ENCODE measurements at places on chromosomes 2 and 18.

DNA sequence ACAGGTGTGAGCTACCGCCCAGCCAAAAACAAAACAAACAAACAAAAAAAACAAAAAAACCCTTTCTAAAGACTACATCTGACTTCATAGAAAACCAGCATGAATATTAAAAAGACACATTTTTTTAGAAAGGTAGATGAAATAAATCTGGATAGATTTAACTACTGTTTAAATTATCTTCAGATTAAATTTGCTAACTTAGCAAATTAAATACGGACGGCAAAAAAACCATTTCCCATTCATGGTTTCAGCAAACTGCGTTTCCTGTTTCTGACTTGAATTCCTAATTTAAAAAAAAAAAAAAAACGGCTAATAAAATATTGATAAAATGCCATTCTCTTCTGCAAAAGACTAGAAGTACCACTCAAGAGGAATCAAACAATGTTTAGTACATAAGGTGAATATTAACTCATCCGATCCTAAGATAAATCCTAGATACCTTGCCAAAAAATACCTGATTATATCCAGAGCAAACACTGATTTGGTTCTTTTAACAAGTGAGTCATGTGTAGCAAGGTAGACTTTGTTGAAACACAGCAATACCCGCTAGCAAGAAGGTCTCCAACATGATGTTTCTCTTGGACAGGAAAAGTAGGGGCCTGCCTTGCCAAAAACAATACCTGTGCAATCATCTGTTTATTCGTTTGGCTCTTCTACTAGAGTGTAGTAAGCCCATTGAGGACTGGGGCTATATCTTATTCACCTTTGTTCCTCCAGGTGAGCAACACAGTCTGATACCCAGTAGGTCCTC lies 96.2 kb downstream of the BARD1 start:
- DNase-seq: no peak

DNA sequence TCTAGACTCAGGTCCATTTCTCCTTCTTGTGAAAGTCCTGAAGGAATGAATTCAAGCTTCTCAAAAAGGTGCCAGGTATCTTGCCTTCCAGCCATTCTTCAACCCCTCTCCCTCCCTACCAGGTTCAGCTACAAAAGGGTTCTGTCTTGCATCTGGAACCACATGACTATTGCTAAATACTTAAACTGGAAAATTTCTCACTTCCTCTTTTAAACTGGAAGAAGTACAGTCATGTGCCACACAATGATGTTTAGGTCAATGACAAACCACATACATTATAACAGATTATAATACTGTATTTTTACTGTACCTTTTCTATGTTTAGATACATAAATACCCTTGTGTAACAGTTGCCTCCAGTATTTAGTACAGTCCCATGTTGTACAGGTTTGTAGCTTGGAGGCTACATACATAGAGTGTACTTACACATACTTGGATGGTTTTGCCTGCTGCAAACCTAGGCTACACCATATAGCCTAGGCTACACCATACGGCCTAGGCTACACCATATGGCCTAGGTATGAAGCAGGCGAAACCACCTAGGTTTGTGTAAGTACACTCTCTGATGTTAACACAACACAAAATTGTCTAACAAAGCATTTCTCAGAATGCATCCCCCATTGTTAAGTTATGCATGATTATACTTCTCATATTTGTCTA lies 142.0 kb upstream of the DNMT3A start:
- DNase-seq: no peak

- no peak for DNase-seq
These were observed 52.0 kb downstream of the DCC start for GRCh38 chr18:52391810-52392559.

DNA sequence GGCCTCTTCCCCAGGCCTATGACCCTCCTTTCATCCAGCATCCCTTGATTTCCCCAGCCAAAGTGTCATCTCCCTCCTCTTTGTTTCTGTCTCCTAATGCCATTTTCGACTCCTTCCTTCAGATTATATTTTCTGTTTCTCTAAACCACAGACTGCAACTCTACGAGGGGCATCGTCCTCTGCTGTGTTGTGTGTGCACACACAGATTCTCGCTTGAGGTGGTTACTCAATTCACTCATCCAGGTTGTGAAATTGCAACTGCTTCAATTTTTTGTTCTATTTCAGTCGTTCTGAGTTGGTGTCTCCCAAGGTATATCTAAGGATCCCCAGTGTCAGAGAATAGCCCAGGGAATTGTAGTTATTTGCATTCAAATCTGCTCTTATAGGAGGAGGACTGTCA lies 113.5 kb upstream of the NDUFV2 start:
- no peak for DNase-seq

DNA sequence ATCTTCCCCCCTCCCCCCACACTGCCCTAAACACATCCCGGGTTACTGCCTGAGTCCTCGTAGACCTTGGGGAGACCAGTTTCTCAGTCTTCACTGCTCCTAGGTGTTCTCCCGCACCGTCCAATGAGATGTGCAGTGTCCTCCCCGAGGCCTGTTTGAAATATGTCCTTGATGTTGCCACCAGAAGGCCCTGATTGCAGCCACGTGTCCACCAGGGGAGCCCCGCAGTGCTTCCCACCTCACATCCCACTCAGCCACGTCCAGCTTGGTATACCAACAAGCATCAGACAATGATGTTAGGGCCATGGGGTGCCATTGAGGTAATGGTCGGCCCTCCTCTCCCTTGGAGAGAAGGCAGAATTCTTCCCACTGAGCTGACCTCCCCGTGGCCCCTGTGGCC lies 38.7 kb downstream of the TCF7L1 start:
- no peak for DNase-seq

DNA sequence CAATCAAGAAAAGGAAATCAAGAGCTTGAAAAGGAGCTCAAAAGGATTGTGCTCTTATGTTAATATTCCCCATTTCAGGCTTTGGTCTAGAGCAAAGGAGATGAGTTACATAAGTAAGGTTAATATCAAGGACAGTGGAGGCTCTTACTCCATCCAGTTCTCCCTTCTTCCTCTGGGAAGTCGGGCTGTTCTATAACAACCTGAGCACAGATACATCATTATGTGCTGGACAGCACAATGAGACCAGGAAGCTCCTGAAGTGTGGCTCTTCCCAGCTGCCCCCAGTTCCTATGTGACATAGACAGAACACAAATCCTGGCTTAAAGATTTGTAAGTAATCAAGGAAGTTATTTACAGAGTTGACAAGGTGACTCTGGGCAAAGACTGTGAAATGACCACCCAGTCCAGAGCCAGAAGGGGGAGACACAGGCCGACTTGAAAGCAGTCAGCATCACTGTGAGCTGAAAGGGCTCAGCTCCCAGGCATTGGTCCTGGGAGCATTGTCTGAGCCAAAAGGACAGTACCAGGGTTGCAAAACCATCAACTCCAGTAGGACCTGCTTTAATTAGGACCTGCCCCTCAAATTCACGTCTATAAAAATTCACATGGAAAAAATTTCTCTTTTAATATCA lies 917.6 kb upstream of the ACVR2A start:
- no peak for DNase-seq

DNA sequence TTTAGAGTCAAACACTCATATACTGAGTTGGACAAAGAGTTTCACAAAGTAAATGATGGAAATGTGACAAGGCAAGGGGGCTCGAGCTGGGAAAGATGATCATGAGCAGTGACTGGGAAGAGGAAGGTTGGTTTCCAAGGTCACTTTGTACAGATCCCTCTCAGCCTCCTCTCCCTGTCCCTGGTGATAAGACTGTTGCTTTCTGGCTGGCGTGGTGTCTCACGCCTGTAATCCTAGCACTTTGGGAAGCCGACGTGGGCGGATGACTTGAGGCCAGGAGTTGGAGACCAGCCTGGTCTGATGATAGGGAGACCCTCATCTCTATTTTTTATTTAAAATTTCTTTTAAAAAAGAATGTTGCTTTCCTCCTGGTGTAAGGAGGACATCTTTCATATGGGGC lies 86.6 kb upstream of the STPG4 start:
- DNase-seq: no peak

- no peak for DNase-seq
These were observed 79.8 kb downstream of the MAPK4 start for GRCh38 chr18:50639711-50640110.

GRCh38 chr2:128164311-128164710 lies 73.3 kb downstream of the UGGT1 start:
- no peak for DNase-seq

- peak; percentile 68 for DNase-seq
These were observed 38.1 kb upstream of the B4GALT6 start for GRCh38 chr18:31722369-31722957.

DNA sequence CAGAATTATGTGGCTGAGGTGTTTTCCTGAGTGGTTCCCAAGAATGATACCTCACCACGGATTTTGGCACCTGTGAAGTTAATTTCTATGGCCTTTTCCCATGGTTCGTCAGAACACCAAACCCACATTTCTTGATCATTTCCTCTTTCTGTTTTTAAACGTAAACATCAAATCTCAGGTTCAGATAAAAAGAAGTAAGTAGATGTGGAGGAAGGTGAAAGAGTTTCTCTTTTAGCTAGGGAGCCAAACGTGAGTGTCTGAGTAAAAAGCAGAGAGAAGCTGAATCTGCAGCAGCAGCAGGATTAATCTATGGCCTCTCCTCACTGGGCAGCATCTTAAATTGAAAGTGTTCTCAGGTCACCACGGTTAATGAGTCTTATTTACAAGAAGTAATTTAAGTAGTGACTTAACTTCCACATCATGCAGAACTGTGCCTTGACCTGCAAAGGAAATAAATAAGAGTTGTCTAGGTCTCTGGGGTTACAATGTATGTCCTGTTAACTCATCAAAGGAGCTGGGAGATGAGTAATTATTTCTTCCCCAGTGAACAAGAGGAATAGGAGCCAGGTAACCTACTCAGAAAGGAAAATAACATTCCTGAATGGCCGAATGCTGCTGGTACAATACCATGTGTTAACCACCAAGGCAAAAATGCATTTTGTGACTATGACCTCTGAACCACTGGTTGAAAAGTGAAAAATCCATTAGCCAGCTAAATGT lies 139.6 kb upstream of the NETO1 start:
- no peak for DNase-seq

DNA sequence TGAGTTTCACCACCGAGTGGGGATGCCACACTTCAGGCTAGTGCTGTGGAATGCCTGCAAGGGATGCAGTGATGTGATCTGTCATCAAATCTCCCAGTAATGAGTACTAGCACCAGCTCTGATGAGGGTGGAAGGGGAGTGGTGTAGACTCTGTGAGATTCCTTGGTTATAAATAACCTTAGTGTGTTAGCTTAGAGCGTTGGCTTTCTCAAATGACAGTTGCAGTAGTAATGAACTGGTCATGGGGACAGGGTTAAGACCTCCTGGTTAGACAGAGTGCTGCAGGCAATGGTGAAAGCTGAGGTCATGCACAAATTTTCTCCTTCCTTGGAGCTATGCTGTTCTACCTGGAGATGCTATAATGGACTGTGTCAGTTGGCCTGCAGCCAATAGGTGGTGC lies 1063.4 kb upstream of the CRIM1 start:
- no peak for DNase-seq

- no peak for DNase-seq
These were observed 64.5 kb downstream of the SH3YL1 start for GRCh38 chr2:199041-199966.

DNA sequence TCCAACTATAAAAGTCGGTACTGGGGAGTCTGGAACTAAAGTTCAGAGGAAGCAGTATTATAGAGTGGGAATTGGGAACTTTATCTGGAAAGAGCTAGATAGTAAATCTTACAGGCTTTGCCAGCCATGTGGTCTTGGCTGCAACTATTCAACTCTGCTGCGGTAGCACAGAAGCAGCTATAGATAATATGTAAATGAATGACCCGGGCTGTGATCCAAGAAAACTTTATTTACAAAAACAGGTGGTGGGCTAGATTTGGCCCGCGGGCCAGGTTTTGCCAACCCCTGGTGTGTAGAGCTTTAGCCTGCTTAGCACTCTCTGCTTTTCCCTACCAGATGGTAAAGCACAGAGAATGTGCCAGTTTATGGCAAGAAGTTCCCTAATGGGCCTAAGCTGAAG lies 70.8 kb downstream of the TNP1 start:
- DNase-seq: no peak

GRCh38 chr2:218605432-218605831 lies 2.3 kb upstream of the PLCD4 start:
- no peak for DNase-seq

DNA sequence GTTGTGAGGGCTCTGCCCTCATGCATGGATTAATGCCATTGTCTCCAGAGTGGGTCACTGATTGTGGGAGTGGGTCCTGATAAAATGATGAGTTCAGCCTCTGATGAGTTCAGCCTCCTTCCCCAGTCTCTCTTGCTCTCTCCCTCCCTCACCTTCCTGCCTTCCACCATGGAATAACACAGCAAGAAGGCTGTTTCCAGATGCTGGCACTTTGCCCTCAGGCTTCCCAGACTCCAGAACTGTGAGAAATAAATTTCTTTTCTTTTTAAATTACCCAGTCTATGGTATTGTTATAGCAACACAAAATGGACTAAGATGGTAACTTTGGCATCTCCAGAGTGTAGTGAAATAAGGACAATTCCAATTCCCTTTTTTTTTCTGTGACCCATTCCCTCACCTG lies 47.1 kb upstream of the MAP4K3 start:
- no peak for DNase-seq

DNA sequence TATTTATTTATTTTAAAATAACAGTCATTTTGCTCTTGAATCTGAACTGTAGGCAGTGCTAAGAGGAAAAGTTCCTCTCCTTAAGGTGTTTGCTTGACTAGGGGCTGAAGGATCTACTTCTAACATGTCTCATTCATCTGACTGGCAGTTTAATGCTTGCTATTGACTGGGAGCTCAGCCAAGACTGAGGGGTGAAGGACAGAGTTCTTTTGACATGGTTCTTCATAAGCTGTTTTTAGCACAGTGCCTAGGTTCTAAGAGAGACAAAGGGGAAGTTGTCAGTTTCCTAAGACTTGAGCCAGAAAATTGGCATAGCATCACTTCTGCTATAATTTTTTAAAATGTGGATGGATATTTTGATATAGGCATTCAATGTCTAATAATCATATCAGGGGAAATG lies 73.0 kb downstream of the COMMD1 start:
- no peak for DNase-seq

DNA sequence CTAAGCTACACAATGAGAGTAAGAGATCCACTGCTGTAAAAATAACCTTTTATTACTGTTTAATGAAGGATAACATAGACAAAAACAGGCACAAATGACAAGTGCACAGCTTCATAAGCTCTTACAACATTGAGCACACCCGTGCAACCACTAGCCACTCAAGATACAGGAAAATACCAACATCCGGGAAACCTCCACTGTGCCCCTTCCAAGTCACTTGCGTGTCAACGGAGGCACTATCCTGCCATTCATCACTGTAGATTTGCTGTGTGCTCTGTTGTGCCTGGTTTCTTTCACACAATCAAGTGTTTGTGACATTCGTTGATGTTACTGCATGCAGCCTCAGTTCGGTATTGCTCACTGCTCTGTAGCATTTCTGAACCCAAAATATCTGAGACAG lies 292.9 kb upstream of the MYT1L start:
- DNase-seq: no peak

GRCh38 chr2:226671141-226671676 lies 128.4 kb downstream of the IRS1 start:
- no peak for DNase-seq

DNA sequence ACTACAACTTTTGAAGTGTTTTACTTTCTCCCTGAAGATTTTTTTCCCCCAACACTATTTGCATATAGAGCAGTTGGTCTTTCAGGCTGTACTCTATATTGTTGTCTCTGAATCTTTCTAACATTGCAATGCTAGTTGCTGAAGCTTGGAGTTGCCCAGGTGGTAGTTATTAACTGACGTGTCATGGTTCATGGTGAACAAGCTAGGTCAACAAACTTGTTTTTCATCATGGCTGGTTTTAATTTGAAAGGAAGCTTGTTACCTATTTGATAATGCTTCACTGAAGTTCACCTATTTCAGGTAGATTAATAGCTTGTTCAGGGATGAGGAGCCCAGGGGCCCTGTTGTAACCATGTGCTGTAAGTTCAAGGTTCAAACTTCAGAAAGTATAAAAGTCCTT lies 158.8 kb upstream of the ZEB2 start:
- no peak for DNase-seq

All from stimulated activated CD4-positive, alpha-beta T cell treated with anti-CD3 and anti-CD28 coated beads, Interleukin-4, amount 100 ng/mL, for 4 hours (primary cell).